Stimulated activated CD4-positive, alpha-beta T cell treated with anti-CD3 and anti-CD28 coated beads, Interleukin-1b, Interleukin-23, amount 100 ng/mL, for 1 hour (primary cell): ENCODE measurements at places on chromosomes 7 and 10.

DNA sequence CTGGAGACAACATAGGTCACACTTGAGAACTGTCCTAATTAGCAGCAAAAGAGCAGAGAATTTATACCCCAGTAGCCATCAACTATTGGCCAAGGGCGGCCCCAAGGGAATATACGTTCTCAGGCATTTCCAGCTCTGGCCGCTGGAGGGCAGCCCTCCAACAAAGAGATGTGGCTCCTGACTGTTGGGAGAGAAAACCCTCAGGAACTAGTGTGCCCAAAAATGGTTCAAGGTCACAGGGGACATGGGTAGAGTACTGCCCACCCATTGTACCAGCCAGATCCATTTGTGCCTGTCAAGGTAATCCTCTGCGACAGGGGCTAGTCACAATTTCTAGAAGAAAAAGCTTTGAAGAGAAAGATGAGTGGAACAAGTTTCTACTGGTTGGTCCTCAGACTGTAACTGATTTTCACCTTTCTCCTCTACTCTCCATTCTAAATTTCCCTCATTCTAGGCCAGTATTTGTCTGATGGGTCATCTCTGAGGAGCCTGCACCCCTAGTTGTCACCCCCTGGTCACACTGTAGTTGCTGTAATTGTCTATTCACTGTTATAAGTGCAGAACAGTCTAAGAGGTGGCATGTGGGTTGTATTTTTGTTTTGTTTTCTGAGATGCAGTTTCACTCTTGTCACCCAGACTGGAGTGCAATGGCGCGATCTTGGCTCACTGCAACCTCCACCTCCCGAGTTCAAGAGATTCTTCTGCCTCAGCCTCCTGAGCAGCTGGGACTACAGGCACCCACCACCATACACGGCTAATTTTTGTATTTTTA lies 14.7 kb upstream of the C7orf33 start:
- peak; percentile 56 for DNase-seq

DNA sequence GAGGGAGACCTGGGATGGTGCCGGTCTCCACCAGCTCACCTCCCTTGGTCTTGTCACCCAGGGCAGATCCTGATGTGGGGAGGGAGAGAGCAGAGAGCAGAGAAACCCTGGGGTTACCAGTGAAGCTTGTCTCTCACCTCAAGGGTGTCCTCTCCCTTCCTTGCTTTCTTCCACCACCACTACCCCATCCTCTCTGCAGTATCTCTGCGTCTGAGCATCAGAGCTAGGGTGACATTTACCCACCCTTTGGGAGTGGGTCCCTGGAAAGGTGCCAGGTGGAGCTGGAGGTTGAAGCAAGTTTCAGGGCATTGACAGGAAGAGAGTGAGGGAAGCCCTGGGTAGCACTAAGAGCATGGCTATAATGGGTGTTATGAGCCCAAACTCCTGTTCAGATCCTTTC lies 75.2 kb upstream of the ANLN start:
- no peak for DNase-seq

DNA sequence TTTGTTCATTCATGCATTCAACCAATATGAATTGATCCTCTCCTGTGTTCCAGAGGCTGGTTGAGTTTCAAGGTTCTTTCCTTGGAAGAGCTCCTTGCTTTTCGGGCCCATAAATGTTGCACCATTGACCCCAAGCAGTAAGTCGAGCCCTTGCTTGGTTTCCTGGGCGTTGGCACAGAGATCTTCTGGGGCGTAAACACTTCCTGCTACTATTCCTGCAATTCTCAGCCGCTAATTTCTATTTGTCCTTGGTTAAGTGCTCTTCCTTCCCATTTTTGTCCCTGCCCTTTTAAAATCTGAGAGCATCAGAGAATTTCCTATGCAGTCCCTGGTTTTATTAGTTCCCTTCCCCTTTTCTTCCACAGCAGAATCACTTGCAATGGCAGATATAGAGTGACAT lies 44.1 kb upstream of the ADRB1 start:
- DNase-seq, result no peak

DNA sequence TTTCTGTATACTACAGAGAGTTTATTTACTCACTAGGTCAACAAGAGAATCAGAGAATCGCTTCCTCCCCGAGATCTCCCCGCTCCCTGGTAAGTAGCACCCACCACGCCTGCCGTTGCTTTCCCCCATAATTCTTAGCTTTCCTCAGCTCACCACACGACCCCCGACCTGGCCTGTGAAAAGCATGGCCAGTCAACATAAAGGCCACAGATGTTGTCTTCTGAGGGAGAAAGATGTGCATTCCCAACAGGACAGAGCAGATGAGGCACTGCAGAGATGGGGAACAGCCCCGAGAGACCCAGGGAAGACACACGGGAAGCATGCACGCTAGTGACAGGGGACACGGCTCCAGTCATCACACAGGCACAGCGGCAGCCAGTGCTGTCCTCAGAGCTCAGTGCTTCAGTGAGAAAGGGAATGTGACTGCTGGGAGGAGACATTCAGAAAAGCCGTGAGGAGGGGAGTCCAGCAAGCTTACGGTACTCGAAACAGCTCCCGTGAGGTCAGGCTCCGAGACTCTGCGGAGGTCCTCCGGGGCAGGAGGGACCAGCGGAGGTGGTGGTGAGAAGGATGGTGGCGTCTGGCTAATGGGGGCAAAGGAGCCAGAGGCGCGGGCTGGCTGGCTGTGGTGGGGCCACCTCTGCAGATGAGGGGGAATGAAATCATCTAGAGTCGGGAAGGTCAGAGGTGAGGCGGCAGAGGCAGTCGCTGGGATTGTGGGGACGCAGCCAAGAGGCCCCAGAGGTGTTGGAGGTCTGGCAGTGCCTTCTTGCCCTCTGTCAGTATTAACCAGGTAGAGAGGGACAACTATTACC lies 123.4 kb upstream of the PDLIM1 start:
- no peak for DNase-seq

DNA sequence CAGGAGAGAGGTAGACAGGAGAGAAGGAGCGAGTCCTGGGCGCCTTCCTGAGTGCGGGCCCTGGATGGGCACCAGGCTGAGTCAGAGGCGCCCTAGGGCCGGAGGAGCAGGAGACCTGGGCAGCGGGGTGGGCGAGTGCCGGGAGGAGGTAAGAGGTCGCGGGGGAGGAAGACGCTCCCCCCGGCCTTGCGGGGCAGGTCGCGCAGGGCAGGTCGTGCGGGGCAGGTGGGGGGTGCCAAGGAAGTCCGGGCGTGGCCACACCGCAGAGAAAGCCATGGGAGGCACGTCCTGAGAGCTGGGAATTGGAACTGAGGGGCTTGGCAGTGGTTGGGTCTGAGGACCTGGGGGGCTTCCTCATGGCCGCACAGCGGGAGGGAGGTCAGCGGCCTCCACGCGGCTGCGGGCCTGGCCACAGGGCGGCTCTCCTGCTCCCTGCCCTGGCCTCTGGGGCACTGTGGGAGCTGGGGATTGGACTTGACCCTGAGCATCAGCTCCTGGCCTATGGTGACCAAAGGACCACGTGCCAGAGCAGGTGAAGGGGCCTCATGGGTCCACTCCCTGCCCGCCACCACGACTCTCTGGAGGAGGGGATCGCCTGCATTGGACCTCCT lies 935 bp downstream of the MMP21 start:
- DNase-seq, result no peak

GRCh38 chr10:15871823-15872222 lies 11.5 kb upstream of the MINDY3 start:
- DNase-seq, result no peak
